ENCODE measurements at places on chromosomes 16 and 17. TPM values are rescaled to one million over a fixed set of nuclear protein-coding genes. Genes with fewer than 3 reads are reported as not detected.

GNAO1 gene
- total RNA-seq = 1.9 TPM

IRF8 gene
- total RNA-seq = 121 TPM

DNA sequence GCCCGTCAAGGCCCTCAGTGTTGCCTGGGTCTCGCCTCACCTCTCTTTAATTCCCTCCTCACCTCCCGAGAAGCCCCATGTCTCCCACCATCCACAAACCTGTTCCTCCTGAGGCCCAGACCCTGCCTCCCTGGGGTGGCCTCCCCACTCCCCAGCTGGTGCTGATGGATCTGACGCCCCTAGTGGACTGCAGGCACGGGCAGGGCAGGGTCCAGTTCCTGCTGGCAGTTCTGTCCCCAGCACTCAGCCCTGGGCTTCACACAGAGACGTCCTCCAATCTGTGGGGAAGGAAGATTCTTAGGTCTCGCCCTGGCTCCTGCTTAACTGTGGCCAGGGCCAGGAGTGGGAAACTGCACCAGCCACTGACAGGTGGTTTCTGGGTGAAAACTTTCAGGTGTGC, 108.8 kb downstream of the AMFR start:
- DNase-seq = no peak

GRCh38 chr17:50194934-50195865, 6.2 kb downstream of the COL1A1 start:
- DNase-seq = no peak

DNA sequence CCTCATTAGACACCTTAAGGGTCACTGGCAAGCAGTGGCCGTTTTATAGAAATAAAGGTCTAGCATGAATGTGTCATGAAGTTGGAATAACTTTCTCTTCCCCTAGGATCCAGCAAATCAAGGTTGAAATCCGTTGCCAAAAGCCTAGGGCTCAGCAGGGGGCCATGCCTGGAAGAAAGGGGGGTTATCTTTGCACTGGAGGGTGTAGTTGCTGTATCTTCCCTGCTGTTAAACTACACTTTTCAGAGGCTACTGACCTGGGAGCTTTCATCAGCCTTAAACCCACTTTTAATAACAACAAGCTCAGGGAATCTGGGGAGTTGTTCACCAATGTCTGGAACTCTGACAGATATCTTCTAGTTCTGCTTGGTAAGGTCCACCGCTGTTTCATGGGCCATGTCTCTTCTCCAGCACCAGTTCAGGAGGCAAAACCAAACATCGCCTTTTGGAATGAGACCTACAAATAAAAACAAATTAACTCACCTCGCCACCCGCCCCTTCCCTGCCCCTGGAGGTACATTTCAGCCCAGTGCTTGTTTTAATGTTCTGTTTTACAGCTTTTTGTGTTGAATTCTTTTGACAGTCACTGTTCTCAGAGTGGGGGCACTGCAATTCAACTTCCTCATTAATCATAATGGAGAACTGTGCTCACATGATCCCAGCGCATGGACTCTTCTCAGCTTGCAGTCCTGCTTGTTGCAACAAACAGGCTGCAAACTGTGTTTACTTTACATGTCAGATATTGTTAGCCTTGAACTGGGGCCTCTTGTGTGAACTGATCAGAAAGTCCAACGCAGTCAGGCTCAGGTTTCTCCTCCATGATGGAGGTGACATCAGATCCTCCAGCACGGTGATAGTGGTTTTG, 508.7 kb downstream of the KCNJ2 start:
- no peak for DNase-seq

DNA sequence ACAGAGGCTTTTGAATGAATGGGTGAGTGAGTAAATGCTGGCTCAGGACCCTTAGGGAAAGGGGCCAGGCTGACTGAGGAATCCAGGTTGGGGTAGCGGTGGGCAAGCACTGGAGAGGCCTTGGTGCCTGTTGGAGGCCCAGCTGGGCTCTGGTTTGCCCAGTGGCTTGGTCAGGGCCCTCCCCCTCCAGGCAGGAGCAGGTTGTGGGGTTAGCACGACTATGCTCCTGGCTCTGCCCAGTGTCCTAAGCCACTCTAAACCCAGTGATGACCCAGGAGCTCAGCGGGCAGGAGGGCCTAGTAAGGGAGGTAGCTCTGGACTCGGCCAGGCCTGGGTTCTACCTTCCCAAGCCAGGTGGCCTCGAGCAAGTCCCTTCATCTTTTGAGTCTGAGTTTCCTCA, 7.5 kb downstream of the MYO15A start:
- DNase-seq = no peak

- no peak for DNase-seq
Observed at GRCh38 chr16:2040787-2041522, 6.7 kb downstream of the NTHL1 start.

TPSD1 gene
- 1.6 TPM for total RNA-seq

SLC5A10 gene
- not detected for total RNA-seq

METTL26 gene
- total RNA-seq = 136 TPM

- no peak for DNase-seq
Observed at GRCh38 chr16:20673882-20674683, 23.4 kb downstream of the ACSM1 start.

PRSS21 gene
- total RNA-seq = not detected

GRCh38 chr16:85660843-85661739, 27.7 kb downstream of the GINS2 start:
- no peak for DNase-seq

KRTAP17-1 gene
- total RNA-seq = not detected

DNA sequence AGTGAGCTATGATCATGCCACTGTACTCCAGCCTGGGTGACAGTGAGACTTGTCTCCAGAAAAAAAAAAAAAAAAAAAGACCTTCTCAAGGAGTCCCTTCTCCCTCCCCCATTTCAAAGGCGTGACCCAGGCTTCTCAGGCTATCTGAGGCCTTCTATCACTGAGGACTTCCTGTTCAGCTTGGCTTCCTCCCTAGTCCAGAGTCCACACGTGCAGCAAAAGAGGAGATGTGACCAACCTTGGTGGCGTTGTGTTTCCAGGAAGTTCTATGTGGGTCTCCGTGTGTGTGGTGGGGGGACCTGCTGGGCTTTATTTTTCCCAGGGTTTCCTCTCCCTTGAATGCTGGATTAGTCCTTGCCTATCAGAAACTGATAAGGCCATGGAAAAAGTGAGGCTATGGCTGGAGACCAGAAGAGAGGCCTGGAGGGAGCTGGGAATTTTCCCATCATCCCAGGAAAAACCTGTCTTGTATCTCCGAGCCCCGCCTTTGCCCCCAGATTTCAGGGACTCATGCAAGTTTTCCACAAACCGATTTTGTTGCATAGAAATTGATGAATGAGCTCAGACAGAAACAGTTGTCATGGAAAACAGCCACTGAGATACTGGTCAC, 148.1 kb downstream of the SALL1 start:
- DNase-seq = no peak

DNA sequence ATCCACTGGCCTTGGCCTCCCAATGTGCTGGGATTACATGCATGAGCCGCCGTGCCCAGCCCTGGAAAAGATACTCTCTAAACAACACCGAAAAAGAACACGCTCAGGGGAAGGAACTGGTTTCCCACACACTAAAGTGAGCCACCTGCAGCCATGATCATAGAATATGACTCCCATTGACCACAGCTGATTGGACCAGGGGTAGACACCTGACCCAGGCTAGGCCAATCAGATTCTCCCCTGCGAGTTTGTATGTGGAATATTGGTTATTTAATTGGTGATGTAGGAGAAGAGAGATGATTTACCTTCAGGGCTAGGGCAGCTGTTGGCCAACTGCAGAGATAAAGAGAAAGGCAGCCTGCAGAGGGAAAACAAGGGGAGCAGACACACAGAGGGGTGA, 9.0 kb upstream of the GGA2 start:
- DNase-seq = no peak

GRCh38 chr17:55677446-55677845, 45.2 kb downstream of the TMEM100 start:
- DNase-seq = no peak

- no peak for DNase-seq
Observed at GRCh38 chr17:19686400-19687090, 29.8 kb downstream of the SLC47A2 start.

GRCh38 chr17:81401723-81402529, 6.7 kb downstream of the BAHCC1 start:
- no peak for DNase-seq

GRCh38 chr16:28958216-28958615, 7.5 kb downstream of the NFATC2IP start:
- no peak for DNase-seq

GRCh38 chr17:58969612-58970011, 137.1 kb downstream of the TRIM37 start:
- no peak for DNase-seq

DNA sequence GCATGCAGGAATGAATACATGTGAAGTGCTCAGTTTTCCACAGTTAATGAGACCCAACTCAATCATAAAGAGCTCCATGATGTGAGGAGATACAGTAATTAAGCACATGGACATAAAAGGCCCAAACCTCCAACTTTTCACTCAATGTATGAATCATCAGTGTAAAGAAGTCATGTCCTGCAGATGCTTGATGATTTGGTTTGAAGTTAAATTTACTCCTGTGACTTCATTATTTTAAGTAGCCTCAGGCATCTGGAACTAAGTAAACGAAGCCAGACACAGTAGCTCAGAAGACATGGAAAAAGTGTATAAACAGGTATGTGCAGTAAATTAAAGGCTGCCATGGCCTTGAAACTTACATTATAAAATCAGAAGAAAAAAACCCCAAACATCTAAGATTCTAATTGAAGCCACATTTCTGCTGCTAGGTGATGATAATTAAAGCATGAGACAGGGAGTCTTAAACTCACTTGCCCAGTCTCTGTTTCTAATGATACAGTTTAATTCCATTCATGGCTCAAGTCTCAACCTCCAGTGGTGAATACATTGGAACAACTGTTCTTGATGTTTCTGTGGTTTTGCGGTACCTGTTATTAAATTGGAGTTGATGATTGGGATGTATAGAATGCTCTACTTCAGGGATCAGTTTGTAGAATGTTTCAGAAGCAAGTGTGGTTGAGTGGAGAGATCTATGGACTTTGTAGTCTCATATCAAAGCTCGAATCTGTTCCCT, 28.9 kb upstream of the CCL2 start:
- DNase-seq = no peak

DNA sequence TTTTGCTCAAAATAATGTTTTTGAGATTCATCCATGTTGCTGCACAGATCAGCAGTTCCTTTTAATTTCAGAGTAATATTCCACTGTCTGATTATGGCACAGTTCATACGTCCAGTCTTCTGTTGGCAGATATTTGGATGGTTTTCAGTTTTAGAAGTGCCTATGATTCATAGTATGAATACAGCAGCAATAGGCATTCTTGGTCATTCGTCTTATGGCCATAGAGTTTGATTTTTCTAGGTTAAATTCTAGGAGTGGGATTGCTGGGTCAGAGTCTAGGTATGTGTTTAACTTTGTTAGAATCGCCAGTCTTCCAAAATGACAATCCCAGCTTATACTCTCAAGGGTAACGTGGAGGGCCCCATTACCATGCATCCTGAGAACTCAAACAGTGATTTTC, 11.5 kb upstream of the IL34 start:
- DNase-seq = no peak

DNA sequence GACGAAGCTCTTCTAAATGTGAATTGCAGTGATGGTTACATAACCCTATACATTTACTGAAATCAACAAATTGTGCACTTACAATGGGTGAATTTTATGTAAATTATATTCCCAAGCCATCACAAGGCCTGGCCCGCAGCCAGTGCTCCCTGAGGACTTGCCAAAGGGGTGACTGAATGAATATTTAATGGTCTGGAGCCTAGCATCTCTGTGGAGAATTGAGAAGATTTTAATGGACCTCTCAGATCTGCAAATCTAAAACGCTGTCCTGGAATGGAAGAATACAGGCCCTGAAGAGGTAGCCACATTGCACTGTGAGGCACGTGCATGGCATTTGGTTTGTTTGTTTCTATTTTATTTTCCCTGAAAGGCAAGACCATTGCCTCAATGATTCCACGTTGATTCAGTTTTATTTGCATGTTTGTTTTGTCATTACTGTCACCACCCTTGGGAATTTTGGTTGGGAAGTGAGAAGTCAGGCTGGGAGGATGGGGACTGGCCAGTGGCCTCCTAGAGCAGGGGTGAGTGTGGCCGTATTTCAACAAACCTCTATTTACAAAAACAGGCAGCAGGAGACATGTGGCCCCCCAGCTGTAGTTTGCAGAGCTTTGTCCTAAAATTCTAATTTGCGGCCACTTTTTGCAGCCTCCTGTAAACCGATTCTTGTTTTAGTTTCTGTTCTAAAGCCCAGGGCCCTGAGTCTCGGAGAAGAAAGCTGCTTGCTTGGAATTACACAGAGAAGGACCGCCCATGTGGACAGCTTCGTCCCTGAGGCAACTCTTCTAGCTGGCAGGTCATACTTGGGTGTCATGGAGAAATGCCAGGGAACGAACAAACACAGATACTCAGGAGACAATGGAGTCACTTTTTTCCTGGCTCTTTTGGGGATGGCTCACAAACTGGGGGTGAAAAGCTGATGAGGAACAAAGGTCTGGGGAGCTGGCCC, 40.5 kb upstream of the GCSH start:
- peak; percentile 75 for DNase-seq

ERAL1 gene
- 26.4 TPM for total RNA-seq

DNA sequence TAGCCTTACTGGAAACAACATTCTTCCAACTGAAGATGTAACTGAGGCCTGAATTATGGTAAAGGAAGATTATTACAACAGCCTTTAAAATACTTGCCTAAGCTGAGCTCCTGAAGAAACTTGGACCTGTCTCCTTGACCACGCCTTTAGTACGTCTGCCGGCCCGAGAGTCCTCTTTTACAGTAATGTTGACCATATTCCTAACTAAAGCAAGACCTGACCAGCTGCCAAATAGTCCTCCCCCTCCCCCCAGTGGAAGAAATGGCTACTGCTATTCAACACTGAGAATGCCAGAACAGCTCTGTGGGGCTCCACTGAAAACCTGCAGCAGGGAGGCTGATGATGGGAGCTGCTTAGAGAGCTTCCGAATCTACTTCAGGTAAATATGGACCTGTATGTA, 12.6 kb upstream of the FOXJ1 start:
- peak; percentile 50 for DNase-seq

GRCh38 chr17:50169121-50169764, 3.4 kb downstream of the SGCA start:
- no peak for DNase-seq

GRCh38 chr17:35617505-35617904, 30.4 kb downstream of the AP2B1 start:
- DNase-seq = no peak

CD300LB gene
- total RNA-seq = 0.32 TPM

ICAM2 gene
- 32.2 TPM for total RNA-seq

GRCh38 chr16:85871756-85872155, 27.2 kb upstream of the IRF8 start:
- no peak for DNase-seq

All from breast epithelium (tissue), 4 donors.